KG1 (cell line): ENCODE measurements at places on chromosomes 4 and X.

GRCh38 chrX:96861218-96861617 lies 22.5 kb upstream of the RPA4 start:
- no peak for DNase-seq

DNA sequence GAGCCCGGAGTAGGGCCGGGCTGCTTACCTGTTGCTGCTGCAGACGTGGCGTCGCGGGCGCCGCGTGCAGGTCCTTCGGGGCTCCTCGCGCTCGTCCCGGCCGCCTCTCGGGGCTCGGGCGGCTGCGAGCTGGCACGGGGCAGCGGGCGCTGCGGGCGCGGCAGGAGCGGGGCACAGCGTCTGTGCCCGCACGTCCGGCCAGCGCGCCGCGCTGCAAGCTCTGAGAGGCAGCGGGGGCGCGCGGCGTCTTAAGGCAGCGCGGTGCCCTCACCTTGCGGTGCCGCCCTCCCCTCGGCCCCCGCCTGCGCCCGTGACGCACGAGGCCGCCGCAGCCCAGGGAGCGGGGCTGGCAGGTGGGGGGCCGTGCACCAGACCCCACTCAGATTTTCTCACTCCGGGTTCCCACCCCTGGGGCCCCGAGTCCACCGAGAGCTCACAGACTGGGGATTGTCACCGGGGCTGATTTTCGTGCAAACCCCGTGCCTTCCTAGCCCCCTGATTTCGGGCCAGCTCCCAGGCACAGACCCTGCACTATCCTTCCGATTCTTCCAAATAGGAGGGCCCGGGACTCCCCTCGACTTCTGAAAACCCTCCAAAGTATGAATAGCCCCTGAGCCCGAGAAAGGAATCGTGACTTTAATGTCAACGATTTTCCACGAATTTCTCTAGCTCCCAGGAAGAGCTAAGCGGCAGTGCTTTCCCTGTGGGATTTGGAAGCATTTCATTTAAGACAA lies at the start of gene GPR101:
Gene GPR101, minus strand, starts transcription at position 222 of the 734 bp plus-strand sequence. CDS start 2,321 bp downstream, outside the sequence.
- no peak for DNase-seq

DNA sequence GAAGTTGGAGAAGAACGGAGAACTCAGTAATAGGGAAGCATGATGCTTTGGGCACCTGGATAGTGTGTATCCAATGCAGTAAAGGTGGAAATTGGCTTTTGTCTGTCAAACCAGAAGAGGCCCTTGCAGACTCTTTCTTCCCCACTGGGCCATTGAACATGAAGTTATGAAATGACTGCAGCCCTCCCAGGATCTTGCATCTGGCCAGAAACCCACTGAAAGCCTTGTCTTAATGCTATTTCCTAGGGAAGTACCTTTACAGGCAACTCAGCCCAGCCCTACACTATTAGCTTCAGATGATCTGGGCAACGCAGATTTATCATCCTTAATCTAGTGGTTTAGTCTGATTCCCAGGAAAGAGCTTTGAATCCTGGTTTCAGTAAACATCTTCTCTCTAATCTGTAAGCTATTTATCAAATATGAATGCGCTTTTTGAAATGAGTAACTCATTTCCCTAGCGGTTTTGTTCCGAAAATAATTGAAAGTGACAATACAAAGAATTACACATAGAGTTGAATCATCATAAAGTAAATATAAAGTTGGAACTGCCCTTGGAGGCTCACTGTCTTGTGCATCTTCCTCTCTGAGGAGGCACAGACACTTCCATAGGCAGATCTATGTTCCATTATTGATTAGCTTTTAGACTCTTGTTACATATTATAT lies 464.1 kb downstream of the IDS start:
- DNase-seq: no peak

- DNase-seq: no peak
Measured at GRCh38 chr4:127364397-127364796, 268.4 kb upstream of the INTU start.

- no peak for DNase-seq
Measured at GRCh38 chr4:89245459-89245858, 62.1 kb downstream of the GPRIN3 start.

DNA sequence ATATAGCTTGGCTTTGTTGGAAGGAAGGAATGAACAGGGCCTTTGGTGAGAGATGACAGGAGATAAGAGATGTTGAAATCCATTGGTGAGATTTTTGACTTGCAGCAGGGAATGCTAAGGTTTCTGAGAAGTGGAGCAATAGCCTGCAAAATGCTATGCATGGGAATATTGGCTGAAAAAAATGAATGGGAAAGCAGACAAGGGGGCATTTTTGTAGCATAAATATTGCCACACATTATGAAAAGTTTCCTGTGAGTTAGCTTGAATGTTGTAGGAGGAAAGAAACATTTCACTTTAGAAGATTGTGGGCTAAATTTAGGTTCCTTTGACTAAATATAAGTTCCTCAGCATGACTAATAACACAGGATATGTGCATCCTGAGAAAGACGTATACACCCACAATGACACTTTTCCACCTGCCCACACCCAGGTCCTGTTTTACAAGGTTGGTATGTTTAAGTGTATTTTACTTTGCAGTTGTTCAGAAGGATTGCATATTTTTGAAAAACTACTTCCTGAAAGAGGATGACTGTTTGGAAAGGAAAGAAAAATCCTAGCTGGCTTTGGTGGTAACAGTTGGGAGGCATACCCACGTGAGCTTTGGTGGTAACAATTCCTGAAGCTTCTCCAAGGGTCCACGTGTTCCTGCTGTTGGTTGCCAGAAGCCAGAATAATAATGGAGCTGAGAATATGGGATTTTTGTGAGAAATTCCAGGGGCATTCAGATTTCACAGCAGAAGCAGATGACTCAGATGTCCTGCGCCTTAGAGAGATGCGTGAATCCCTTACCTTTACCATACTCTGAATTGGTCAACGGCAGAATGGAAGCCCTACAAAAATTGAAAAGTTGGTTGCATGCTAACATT lies 28.5 kb downstream of the PHEX start:
- no peak for DNase-seq

DNA sequence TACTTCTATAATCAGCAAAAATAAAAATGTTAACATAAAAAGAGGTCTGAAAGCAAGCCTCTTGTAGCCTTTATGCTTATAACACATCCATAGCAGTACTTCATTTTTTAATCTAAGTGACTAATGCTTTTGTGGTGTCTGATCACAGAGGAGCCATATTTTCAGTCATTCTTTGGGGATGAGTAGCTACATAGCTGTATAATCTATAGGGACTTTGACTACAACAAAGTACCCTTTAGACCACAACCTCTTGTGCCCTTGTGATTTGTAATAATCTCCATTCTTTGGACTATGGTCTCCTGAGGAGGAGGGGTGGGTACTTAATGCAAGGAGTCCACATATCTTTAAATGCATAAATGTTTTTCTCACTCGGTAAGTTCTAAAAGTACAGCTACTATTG lies 9.6 kb downstream of the DRP2 start:
- no peak for DNase-seq

- DNase-seq: peak; percentile 31
Measured at GRCh38 chr4:81648576-81649275, 177.0 kb upstream of the RASGEF1B start.

GRCh38 chr4:124331781-124332180 lies 380.8 kb downstream of the ANKRD50 start:
- DNase-seq: no peak

GRCh38 chr4:123952530-123953274 lies 556.1 kb downstream of the SPRY1 start:
- no peak for DNase-seq

DNA sequence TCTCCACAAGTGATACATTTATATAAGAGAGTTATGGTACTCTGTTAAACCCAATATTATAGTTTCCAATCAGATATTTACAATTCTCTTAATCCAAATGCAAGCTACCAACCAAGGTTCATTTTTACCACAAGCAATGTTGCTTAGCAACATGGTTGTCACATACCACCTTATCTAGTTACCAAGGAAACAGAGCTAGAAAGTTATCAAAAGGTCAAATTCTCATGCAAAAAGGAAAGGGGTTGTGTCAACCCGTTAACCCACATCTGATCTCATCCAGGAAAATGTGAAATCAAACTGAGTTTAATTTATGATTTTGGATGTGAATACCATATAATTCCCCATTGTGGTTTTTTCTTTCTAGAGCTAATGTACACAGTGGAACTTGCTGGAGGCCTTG lies 274.1 kb upstream of the MAGEB2 start:
- DNase-seq: no peak

GRCh38 chr4:89055157-89056080 lies 1.6 kb downstream of the FAM13A start:
- DNase-seq: no peak

- no peak for DNase-seq
Measured at GRCh38 chrX:119755981-119756533, 2.3 kb upstream of the SOWAHD start.

DNA sequence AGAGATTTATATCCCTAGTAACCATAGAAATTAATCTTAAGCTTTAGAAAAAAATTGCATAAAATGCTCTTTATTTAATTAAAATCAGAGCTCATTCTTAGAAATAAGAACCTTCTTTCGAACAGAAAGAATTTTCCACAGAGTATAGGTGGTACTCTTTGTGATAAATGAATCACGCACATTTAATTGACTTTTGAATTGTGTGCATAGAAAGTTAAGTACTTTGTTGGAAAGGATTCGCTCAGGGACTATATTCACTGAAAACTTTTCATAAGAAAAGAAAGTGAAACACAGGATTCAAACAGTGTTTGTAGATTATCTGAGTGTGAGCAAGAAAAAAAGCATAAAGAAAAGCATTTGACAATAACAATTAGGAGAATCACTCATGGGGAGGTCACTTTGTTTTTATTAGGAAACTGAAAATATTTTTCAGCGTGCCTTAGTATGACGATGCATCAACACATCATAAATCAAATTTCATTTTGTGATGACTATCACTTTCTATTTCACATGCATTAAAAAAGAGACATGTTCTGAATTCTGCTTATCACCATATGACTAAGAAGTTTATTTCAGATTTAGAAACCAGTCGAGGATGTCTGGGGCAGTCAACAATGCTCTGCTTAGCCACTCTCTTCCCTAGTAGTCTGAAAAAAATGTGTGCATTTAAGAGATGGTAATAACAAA lies 49.5 kb downstream of the STX18 start:
- no peak for DNase-seq

- DNase-seq: no peak
Measured at GRCh38 chrX:78513971-78514738, 145.0 kb downstream of the RTL3 start.

DNA sequence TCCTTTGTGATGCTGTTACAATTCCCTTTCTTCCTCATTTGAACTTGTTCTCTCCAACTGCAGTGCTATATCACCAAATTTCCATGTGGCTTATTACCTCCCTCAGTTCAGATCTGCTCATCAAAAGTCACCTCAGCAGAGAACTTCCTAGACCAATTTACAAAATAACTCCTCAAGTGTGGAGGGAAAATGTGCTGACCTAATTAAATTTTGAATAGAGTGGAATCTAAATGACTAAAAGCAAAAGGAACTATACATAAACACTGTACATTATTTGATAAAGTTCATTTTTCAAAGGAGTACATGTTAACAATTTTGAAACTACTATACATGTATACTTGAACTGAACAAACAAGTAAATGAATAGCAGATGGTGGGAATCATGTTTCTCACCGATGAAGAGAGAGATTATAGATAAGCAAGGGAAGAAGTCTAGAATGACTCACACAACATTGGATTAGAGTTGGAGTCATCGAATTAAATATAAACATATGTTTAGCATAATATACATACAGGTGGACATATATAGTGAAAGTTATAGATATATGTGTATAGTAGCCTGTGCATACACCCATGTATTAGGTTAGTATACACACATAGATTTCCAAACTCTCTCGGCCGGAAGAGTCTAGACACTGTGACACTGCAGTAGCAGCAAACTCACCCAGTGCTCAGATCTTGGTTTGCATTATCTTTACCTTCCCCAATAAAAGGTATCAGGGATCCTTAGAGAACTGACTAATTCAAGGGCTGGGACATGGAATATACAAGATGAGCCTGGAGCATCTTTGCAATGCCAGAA lies 318.7 kb downstream of the PCDH18 start:
- no peak for DNase-seq

DNA sequence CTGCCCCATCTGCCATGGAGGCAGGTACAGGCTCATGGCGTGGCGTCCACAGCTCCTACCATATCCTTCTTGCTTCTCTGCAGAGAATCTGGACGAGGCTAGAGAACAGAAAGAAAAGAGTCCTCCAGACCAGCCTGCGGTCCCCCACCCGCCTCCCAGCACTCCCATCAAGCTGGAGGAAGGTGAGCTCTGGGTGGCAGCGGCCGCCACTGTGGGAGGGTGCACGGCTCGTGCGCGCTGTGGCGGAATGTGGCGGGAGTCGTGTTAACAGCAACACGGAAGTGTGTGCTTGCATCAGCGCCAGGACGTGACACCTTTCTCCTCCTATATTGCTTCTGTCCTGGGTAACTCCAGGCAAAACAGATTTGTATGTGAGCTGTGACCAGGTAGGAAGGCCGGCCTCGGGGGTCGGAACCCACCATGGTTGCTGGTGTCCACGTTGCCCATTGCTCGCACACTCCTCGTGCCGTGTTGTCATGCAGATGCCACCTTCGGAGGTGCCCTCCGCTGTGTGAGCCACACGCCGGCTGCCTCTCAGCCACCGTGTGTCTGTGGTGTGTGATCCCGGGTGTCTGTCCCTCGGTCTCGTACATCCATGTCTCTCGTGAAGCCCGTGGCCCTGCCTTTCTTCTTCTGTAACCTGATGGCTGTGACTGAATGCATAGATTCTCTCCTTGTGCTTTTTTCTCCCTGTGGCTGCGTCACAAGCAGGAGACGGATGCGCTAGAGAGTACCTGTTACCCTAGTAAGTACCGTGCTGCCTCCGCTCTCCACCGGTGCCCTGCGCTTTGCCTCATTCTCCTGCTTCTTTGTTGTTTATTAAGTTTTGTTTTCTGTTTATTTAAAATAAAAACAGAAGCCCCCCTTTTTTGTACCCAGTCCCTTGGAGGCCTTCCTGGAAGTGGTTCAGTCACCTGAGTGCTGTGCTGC lies 37.0 kb downstream of the NOP14 start:
- no peak for DNase-seq

DNA sequence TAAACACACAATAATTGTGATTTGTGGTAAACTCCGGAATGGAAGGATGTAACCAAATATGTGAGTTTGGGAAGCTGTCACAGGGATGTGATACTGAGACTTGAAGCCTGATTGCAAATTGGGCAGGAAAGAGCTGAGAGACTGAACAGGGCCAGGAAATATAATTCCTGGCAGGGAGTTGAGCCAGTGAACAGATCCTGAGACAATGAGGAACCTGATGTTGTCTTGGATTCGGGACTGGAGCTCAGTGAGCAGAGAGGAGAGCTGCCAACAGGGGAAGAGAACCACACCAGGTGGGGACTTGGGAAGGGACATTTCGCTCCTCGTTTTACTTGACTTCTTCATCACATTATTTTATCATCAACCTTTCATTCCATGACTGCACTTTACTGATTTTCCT lies 386.0 kb downstream of the TLL1 start:
- DNase-seq: no peak
